ENCODE measurements at places on chromosomes 6 and 20. TPM values are rescaled to one million over a fixed set of nuclear protein-coding genes. Genes with fewer than 3 reads are reported as not detected.

NT5E gene
- 90.4 TPM for total RNA-seq

CTAGE9 gene
- total RNA-seq = not detected

RRP36 gene
- 45.2 TPM for total RNA-seq

SPATA25 gene
- 6.3 TPM for total RNA-seq

- DNase-seq = no peak
Measured at GRCh38 chr6:151181706-151182363, 57.9 kb upstream of the AKAP12 start.

DNA sequence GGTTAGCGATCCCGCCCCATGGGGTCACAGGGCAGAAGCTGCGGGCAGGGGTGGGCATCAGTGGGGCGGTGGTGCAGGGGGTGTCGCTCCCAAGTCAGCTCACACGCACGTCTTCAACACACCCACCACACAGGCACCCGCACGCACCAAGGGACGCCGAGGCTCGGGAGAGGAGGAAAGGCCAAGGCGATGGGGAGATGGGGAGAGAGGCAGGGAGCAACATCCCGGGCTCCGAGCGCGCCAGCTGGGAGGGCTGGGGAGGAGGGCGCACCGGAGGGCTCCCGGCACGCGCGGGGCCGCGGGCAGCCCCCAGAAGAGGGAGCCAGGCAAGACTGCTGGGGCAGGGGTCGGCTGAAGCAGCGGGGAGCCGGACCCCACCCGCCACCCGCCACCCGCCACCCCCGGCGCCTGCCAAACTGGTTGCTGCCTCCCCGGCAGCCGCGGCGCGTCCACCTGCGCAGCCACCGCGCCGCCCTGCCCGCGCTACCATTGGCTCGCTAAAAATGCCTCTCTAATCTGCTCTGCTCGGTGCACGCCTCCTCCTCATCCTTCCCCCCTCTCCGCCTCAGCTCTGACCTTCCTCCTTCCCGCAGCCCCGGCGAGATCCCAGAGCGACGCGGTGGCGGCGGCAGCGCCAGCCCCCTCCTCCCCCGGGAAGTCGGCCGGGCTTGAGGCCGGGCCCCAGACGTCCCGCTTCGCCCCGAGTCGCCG is at the start of gene PACSIN1:
Gene PACSIN1, plus strand, starts transcription at position 546 of the 711 bp plus-strand sequence. CDS start 60,230 bp downstream, outside the sequence.
- DNase-seq = no peak

DNA sequence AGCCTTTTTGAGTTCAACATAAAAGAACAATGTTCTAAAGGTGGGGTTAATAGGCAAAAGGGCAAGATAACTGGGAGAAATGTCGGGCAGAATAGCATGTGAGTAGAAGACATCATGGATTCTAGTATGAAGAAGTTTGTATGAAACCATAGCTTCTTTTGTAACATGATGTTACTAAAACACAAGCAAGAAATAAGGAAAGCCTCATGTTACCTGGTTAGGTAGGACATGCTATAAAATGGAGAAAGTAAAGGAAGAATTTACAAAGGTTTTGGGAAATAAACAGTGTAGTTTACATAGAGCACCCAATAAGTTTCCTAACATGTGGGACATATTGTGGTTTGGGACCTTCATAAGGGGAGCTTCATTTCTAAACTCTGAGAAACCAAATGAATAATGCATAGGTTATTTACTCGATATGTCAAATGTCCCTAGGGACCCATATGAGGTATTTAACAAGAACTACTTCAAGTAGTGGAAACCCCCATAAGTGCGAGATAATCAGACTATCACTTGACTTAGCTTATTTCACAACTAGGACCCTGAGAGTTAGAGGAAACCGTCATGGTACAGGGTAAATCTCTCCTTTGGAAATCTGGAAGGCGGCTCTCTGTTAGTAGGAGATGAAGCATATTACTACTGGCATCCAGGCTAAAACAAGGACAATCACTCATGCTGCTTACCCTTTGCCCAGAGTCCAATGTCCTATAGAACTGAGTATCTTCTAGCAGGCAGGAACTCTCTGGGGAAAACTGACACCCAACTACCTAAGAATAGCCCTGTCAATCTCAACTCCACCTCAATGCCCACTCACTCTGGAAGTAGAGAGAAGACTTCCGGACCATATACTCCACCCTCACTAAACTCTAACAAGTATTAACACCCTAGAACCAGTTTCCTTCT is 57.5 kb downstream of the ILRUN start:
- DNase-seq = no peak

GRCh38 chr6:106508834-106509233 is 120.5 kb downstream of the RTN4IP1 start:
- DNase-seq = no peak

DNA sequence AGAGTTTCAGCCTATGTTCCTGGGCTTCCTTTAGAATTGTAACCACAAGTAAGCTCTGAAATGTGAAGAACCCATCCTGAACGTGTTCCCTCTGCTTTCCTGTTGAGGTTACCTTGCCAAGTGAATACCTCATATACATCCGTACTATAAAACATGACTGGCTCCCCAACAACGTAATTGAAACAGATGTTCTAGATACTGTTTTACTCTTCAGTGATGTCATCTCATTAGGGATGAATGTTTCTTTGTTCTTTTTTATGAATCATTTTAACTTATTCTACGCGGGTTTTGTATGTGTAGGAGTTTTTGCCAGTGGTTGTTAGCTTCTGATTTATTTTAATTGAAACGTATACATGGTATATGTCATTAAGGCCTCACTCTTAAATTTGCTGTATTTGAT is 166.8 kb downstream of the SAMD5 start:
- no peak for DNase-seq

DNA sequence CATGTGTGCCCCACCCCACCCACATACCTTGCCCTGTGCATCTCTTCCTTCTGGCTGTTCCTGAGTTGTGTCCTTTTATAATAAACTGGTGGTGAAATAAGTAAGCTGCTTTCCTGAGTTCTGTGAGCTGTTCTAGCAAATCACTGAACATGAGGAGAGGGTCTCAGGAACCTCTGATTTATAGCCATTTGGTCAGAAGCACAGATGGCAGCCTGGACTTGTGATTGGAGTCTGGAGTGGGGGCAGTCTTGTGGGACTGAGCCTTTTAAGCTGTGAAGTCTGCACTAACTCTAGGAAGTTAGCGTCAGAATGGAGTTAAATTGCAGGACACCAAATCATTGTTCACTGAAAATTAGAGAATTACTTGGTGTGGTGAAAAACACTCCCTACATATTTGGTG is 245.4 kb downstream of the LRFN2 start:
- no peak for DNase-seq

GRCh38 chr20:59124296-59125029 is 39.2 kb upstream of the ZNF831 start:
- DNase-seq = no peak

Measured in PC-9 (cell line).